Activated CD4-positive, alpha-beta T cell treated with anti-CD3 and anti-CD28 coated beads for 48 hours (primary cell): ENCODE measurements at places on chromosomes 12 and 14.
A peak's percentile ranks its signal among the peaks of the same experiment; 100 is the strongest.

GRCh38 chr14:53603994-53604393, 352.6 kb downstream of the BMP4 start:
- no peak for DNase-seq

- no peak for DNase-seq
Observed at GRCh38 chr12:11689591-11690186, 40.2 kb downstream of the ETV6 start.

DNA sequence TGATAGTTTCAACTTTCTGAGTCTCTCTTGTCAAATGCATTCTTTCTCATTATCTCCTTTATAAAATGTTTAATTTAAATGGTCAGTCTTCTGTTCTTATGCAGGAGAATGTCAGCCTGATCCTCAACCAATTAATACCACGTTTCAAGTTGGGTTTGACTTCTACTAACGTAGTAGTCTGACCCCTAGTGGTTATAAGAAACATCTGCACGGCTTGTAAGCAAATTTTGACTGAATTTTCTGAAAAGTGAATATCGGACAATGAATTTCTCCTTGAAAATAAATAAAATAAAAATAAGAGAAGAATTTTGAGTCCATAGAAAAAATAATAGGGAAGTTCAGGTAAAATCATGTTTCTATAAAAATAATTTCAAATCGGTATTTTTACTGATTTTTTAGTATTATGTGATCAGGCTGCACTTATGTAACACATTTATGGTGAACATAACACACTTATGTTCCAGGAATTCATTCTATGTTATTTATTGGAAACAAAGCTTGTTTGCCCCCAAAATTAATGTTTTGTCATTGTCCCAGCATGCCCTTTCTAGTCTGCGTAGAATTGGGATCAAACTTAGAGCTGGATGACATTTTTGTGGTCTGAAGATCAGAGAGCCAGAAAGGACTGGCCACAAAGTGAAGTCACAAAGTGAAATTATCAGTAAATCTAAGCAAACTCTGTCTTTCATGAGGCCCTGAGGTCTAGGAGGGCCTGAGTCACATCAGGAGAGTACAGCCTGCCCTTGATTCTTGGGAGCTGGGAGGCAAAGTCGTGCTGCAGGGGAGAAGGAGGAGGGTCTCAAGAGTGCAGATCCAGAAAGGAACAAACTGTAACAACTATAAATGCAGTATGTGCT, 101.2 kb upstream of the STXBP6 start:
- DNase-seq: no peak

DNA sequence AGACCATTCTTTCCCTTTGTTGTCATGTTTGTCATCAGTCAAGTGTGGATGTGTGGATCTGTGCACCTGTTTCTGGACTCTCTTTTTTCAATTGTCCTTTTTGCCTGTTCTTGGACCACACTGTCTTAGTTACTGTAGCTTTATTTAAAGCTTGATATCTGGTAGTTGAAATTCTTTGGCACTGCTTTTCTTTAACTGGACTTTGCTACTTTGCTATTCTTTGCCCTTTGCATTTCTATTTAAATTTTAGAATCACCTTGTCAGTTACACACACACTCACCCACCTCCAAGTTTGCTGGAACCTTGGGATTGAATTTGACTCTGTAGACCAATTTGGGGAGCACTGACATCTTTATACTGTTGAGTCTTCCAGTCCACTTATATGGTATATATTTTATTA, 61.5 kb downstream of the VRK1 start:
- DNase-seq: no peak

DNA sequence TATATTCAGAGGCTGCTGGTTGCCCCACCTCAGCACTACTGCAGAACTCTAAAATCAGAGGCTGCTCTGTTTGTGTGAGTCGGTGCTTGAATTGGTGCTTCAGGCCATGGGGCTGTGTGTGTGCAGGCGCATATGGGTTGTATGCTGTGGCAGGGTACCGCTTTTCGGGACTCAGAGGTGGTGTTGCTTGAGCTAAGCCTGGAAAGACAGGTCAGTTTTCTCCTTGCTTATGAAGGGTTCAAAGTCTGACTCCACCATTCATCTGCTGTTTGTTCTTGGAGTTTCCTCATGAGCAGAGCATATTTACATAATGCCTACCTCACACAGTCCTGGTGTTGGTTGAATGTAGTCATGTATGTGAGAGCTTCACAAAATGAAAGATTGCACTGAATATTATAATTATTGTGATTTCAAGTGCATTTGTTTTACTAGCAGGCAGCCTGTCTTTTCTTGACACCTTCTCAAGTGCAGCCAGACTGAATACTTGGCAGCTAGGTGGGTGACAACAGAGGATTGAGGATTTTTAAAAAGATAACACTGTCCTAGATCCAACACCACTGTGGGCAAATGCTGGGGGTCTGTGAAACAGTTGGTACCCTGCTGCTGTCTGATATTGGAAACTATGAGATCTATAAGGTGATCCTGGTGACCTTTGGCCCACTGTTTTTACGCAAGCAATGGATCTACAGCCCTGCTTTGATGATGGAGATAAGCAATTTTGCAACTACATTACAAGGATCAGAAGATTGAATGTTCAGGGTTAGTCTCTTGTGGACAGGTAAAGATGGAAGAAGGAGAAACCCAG, 1.0 kb upstream of the ANG start:
- DNase-seq: no peak

DNA sequence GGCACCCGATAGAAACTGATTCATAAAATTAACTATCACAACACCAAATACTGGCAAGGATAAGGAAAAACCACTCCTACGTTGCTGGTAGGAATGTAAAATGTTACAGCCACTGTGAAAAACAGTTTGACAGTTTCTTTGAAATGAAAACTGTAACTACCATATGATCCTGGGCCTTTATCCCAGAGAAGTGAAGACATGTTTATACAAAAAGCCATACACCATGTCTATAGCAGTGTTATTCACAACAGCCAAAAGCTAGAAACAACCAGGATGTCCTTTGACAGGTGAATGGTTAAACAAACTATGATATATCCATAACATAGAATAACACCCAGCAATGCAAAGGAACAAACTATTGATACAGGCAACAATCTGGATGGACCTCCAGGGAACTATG, 3.7 kb upstream of the C14orf132 start:
- DNase-seq: no peak

- no peak for DNase-seq
Observed at GRCh38 chr12:99281277-99281676, 366.3 kb upstream of the GARIN6 start.

DNA sequence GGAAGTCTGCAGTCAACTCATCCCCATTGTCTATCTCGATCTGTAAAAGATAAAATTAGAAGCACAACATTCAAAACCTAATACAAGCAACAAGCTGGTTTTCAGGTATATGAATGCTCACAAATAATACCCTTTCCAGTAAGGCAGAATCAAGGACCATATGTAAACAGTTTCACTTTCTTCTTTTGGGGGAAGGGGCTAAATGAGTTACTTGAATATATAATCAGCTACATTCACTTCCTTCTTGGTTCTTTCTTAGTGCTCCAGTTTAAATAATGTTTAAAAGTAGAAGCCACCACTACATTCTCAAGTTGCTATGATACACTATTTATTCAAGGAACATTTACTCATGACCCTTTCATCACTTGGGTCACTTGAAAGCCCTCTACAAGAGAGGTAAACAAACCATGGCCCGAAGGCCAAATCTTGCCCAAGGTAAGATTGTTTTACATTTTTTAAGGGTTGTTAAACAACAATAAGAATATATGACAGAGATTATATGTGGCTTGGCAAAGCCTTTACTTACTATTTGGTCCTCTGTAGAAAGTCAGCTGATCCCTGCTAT, 10.3 kb downstream of the TWF1 start:
- no peak for DNase-seq

DNA sequence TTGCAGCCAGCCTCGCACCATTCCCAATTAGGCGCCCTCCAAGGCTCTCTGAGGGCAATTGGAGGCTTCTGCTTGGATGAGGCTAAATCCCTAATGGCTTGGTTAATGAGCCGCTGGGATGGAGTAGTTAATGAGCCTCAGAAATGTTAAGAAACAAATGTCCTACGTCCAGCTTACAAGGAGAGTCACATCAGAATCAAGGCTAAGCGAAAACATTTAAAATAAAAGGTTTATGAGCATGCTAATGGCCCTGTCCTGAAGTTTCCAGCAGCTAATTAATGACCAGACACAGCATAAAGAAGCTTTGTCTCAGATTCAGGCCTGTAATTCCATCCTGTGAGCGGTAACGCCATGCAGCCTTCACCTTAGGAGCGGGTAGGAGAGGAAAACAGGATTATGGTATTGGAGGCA, 200.7 kb upstream of the BCL2L14 start:
- DNase-seq: no peak

DNA sequence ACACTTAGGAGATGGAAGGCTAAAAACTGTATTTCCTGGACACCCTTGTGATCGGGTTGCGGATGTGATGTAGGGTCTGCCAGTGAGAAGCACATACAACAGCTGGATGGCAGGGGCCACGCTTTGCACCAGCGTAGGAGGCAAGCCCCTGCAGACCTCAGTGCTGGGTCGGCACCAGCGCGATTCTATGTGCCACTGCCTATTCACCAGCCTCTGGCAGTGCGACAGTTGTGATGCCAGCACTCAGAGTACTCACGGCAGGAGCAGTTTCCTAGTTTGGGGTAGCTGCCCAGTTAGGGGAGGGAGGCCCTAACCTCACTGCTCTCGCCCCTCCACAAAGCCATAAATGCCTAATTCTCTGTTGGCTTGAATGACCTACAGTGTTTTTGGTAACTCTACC, 31.6 kb downstream of the SPTLC2 start:
- DNase-seq: no peak

DNA sequence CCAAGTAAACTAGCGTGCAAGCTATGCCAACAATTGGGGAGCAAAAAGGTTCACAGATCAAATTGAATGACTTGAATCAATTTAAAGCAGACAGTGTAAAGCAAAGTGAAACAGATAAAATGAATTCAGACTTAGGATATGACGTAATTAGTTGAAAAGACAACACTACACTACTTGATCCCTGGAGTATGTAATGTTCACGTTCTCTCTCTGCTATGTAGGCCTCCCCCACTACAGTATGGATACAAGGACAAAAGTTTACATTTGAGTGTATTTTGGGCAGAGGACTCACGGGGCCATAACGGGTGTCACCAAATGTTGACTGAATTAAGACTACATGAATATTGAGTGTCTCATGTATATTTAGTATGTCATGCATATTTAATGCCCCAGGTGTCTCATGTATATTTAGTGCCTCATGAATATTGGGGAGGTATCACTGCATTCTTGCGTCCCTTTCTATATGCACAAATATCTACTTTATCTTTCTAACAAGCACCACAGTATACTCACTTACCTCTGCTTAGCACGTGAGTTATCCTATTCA, 44.5 kb downstream of the RERGL start:
- no peak for DNase-seq

DNA sequence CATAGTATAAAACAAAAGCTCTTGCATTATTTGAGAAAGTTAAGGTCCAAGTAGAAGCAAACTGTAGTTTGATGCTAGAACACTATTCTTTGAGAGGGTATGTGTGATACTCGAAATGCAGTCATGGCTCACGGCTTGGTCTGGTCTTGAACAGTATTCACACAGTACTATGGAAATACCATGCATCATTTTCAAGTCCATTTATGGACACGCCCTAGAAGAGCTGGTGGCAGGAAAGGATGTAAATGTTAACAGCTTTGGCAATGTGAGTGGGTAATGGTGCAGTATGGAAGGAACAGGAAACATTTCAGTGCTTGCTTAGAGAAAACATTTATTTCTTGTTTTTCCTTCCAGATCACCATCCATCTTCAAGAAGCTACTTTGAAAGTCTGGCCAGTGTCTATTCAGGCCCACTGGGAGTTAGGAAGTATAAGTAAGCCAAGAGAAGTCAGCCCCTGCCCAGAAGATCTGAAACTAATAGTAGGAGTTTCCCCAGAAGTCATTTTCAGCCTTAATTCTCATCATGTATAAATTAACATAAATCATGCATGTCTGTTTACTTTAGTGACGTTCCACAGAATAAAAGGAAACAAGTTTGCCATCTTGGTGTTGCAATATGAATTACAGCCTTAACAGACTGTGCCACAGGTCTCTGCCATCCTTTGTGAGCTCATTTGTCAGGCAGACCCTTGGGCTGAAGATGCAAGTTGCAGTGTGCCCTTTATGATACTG, 5.7 kb upstream of the AKAP5 start:
- DNase-seq: no peak

GRCh38 chr14:32709027-32709426, 229.7 kb upstream of the NPAS3 start:
- no peak for DNase-seq

GRCh38 chr14:105346200-105346533, 31.6 kb downstream of the PACS2 start:
- DNase-seq: no peak

DNA sequence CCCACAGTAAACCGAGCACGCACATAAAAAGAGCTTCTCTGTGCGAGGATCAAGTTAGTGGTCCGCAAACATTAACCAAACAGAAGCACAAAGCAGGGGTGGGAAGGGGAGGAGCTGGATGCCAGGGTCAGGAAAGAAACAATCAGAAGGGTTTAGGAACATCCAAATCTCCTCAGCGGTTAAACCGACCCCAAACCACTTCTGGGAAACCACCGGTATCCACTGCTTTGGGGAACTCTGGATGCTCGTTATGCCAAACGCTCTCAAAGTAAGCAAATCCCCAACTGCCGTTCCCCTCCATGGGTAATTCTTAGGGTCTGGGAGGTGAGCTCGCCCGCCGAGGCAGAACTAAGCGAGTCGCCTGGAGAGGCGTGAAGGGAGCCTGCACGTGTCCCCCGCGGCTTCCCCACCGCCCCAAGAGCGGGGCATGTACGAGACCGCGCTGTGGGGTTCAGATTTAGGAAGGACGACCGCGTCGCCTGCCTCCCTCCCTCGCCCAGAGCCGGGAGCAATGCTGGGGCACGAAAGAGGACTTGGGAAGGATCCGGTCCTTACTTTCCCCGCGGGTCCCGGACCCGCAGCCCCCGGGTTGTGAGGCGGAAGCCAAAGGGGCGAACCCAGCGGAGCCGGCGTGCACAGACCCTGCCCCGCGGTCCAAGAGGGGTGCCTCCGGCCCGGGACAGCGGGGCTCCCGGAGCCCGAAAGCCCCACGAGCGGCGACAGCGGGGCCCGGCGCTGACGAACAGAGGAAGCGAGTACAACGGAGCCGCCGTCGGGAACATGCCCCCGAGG, 711 bp downstream of the SBNO1 start:
- DNase-seq: peak; percentile 53

DNA sequence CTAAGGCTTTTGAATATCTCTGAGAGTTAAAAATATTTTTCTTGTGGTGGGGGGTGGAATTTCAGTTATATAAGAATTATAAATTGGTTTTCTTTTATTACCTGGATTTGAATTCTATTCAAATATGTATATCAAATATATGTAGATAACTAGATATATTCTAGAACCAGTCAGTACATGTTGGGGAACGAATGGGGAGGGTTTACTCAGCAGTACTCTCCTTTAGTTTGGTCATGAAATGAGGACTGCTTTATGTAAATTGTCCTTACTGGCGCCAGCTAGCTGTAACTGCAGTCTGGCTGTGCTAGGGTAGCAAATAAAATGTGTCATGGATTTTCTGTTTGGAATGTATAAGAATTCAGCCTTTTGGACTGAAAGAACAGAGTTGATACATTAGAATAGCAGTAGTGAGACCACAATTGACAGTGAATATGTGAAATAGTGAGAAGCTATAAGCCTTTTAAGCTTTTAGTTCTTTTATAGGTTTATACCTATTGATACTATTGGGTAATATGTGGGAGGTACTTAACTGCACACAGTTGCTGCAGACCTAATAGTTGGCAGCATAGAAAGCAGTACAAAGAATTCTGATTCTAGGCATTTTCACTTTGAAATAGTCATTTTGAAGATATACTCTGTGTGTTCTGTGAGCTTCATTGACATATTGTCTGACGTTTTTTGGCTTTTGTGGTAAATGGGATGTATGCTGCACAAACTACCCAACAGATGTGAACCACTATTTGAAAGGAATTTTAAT, 29.0 kb downstream of the ATF7IP start:
- peak; percentile 37 for DNase-seq
